Uterus (tissue), 4 donors: ENCODE measurements at places on chromosomes 3 and 15.

DNA sequence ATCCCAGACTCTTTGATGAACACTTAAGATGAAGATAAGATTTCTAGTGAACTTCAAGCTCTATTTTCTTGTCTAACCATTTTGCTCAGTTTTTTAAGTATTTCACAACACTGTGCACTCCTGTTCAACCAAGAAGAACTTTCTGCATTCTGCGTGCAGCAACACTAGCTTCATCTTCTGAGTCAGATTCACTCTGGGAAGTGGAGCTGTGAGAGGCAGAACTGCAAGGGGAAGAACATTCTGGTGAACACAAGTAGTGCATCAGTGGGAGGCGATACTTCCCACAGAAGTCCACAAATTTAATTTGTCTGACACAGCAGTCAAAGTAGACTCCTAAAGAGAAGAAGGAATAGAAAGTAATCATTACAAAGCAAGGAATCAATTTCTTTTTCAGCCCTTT, 18.1 kb downstream of the LRRC58 start:
- H3K27me3 ChIP-seq = no peaks in the 10 kb centered on the region
- H3K4me1 ChIP-seq = no peaks in the 10 kb centered on the region
- DNase-seq = no peak
- no peak overlapping the region for H3K4me3 ChIP-seq

- H3K27ac ChIP-seq = no peak overlapping the region
- no peaks in the 10 kb centered on the region for H3K4me1 ChIP-seq
- H3K36me3 ChIP-seq = no peaks in the 10 kb centered on the region
- no peaks in the 10 kb centered on the region for H3K27me3 ChIP-seq
- DNase-seq = no peak
Observed at GRCh38 chr15:63380151-63380807, 1.4 kb downstream of the CA12 start.

DNA sequence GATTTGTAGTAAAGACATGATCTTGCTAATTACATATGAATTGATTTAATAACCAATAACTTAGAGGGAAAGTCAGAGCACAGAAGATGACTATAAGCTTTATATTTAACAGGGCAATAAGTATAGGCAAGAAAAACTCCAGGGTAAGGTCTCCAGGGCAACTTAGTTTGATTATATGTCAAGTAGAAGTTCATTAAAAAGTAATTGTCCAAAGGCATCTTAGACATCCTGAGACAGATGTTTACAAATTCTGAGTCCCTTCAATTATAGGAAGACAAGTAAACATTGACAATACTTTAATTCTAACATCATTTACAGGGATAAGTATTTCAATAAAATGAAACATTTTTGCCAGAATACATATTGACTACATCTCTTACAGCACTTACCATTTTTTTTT, 416.0 kb downstream of the RAP2B start:
- no peaks in the 10 kb centered on the region for H3K36me3 ChIP-seq
- H3K4me1 ChIP-seq = no peaks in the 10 kb centered on the region
- DNase-seq = no peak

- no peak overlapping the region for H3K27ac ChIP-seq
- H3K4me1 ChIP-seq = no peaks in the 10 kb centered on the region
- no peaks in the 10 kb centered on the region for H3K27me3 ChIP-seq
- peak; percentile 46 for DNase-seq
- no peaks in the 10 kb centered on the region for H3K36me3 ChIP-seq
Observed at GRCh38 chr3:72661115-72661457, 187.2 kb downstream of the SHQ1 start.

DNA sequence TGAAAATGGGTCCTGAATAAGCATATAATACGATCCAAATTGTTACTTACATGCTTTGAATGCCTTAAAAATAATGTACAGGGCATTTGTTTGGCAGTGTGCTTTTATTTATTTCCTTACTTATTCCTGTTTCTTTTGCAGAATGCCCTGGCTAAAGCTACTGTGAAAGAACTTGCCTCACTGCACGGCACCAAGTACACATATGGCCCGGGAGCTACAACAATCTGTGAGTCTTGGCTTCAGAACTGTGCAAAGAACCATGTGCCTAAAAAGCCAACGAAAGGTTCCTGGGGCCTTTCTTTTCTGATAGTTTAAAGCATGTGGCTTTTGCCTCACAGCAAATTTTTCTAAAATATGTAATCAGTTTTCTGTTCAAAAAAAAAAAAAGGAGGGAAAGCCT, 7.8 kb upstream of the CPA3 start:
- H3K36me3 ChIP-seq = no peaks in the 10 kb centered on the region
- no peaks in the 10 kb centered on the region for H3K4me1 ChIP-seq
- no peak overlapping the region for H3K27ac ChIP-seq
- DNase-seq = no peak
- H3K4me3 ChIP-seq = no peak overlapping the region

DNA sequence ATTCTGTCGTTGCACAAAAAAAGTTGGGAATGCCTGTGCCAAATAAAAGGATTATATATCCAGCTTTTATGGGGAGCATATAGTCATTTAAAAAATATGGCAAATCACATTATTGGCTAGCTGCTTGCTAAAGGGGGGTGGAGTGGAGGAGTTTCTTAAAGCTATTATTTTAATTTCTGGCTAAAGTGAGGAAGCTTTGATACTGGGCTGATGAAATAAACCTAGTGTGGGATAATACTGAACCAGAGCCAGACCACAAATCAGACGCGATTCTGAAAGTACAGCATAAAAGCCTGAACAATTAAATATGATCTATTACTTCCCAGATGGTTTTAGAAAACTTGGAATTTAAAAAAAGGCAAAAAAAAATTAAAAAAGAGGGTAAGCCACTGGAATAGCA, 14.4 kb downstream of the POLR2M start:
- H3K27me3 ChIP-seq = no peaks in the 10 kb centered on the region
- H3K36me3 ChIP-seq = no peaks in the 10 kb centered on the region
- DNase-seq = no peak
- H3K4me1 ChIP-seq = no peaks in the 10 kb centered on the region
- peak overlapping the region; percentile 61 for H3K27ac ChIP-seq
- no peak overlapping the region for H3K4me3 ChIP-seq

DNA sequence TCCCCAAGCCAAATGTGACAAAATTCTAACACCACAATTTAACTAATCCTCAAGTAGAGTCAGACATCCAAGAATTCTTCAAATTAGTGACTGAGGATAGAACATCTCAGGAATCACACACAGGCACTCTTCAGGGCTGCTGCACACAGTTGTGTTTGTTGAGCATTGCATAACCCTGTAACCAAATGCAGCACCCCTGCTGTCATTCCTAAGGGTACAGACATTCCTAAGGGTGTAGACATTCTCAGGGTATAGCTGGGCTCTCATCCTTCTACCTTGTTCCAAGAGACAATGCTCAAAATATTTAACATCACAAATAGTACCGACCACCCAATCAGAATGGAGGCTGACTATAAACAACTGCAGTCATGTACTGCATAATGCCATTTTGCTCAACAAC, 107.1 kb upstream of the UBE2E2 start:
- H3K27ac ChIP-seq = no peak overlapping the region
- H3K4me1 ChIP-seq = no peaks in the 10 kb centered on the region
- no peak for DNase-seq
- H3K27me3 ChIP-seq = no peaks in the 10 kb centered on the region

- H3K27me3 ChIP-seq = no peaks in the 10 kb centered on the region
- no peak overlapping the region for H3K27ac ChIP-seq
- DNase-seq = no peak
- H3K4me1 ChIP-seq = no peaks in the 10 kb centered on the region
Observed at GRCh38 chr3:156761713-156762451, 64.3 kb upstream of the LEKR1 start.

DNA sequence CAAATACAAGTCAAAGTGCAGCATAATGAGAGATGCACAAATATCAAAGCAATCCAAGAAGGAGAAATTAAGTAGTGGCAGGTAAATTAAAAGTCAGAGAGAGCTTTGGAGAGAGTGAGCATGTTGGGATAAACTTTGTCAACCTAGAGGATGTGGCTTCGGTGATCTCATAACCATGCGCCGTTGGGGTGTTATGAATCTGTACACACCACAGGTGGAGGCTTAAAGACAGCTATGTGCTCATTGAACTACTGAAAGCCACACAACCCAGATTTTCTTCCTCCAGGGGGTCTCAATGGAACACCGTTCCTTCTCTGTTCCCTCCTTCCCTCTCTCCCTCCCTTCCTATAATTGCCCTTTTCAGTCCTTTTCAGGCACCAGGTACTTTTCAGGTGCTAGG, 52.0 kb downstream of the SUCNR1 start:
- no peak overlapping the region for H3K27ac ChIP-seq
- no peak for DNase-seq
- no peak overlapping the region for H3K4me3 ChIP-seq
- H3K36me3 ChIP-seq = no peaks in the 10 kb centered on the region
- no peaks in the 10 kb centered on the region for H3K4me1 ChIP-seq
- H3K27me3 ChIP-seq = no peaks in the 10 kb centered on the region

GRCh38 chr3:173650596-173650995, 253.1 kb downstream of the NLGN1 start:
- no peak overlapping the region for H3K4me3 ChIP-seq
- DNase-seq = no peak
- H3K4me1 ChIP-seq = no peaks in the 10 kb centered on the region
- no peaks in the 10 kb centered on the region for H3K36me3 ChIP-seq

GRCh38 chr15:93358166-93359059, 269.4 kb upstream of the RGMA start:
- H3K4me1 ChIP-seq = no peaks in the 10 kb centered on the region
- DNase-seq = no peak
- H3K27ac ChIP-seq = no peak overlapping the region
- H3K27me3 ChIP-seq = no peaks in the 10 kb centered on the region
- no peak overlapping the region for H3K4me3 ChIP-seq

DNA sequence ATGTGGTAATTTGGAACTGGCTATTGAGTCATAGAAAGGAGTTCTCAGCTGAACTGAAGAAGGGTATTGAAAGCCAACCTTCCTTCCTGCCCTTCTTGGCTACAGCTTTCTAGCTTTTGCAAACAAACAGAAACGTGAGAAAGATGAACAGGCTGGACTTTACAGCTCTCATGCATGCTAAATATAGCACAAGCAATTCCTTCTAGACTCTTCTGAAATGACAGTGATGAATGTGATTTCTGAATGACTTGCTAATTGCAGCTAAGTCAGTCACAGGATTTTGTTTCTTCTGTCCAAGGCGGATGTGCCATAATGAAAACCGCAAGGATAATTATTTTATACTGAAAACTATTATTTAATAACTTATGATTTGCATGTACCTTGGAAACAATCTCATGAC, 36.3 kb downstream of the BCHE start:
- no peak for DNase-seq
- no peaks in the 10 kb centered on the region for H3K4me1 ChIP-seq
- H3K4me3 ChIP-seq = no peak overlapping the region
- no peak overlapping the region for H3K27ac ChIP-seq
- H3K36me3 ChIP-seq = no peaks in the 10 kb centered on the region
- no peaks in the 10 kb centered on the region for H3K27me3 ChIP-seq

GRCh38 chr15:39969002-39969394, 35.1 kb downstream of the EIF2AK4 start:
- DNase-seq = no peak
- H3K27ac ChIP-seq = no peak overlapping the region
- no peaks in the 10 kb centered on the region for H3K4me1 ChIP-seq
- no peaks in the 10 kb centered on the region for H3K27me3 ChIP-seq
- H3K36me3 ChIP-seq = no peaks in the 10 kb centered on the region

- no peak overlapping the region for H3K4me3 ChIP-seq
- DNase-seq = no peak
- no peaks in the 10 kb centered on the region for H3K36me3 ChIP-seq
- H3K27me3 ChIP-seq = no peaks in the 10 kb centered on the region
Observed at GRCh38 chr15:71666763-71667620, 143.4 kb upstream of the NR2E3 start.

GRCh38 chr15:48470096-48470495, 138.9 kb downstream of the DUT start:
- H3K27ac ChIP-seq = no peak overlapping the region
- H3K36me3 ChIP-seq = no peaks in the 10 kb centered on the region
- no peak overlapping the region for H3K4me3 ChIP-seq
- no peaks in the 10 kb centered on the region for H3K4me1 ChIP-seq

- no peak for DNase-seq
- no peaks in the 10 kb centered on the region for H3K27me3 ChIP-seq
- H3K4me1 ChIP-seq = no peaks in the 10 kb centered on the region
- H3K4me3 ChIP-seq = no peak overlapping the region
- no peak overlapping the region for H3K27ac ChIP-seq
- no peaks in the 10 kb centered on the region for H3K36me3 ChIP-seq
Observed at GRCh38 chr3:141385406-141386125, 17.3 kb downstream of the ZBTB38 start.

GRCh38 chr15:90988296-90988695, 6.0 kb downstream of the PRC1 start:
- H3K4me1 ChIP-seq = no peaks in the 10 kb centered on the region
- no peak overlapping the region for H3K4me3 ChIP-seq
- DNase-seq = no peak
- no peak overlapping the region for H3K27ac ChIP-seq
- H3K36me3 ChIP-seq = no peaks in the 10 kb centered on the region
- H3K27me3 ChIP-seq = no peaks in the 10 kb centered on the region

GRCh38 chr3:122066331-122067213, 11.4 kb downstream of the CD86 start:
- no peaks in the 10 kb centered on the region for H3K4me1 ChIP-seq
- no peak overlapping the region for H3K4me3 ChIP-seq
- H3K27me3 ChIP-seq = no peaks in the 10 kb centered on the region
- DNase-seq = no peak
- H3K27ac ChIP-seq = no peak overlapping the region
- H3K36me3 ChIP-seq = no peaks in the 10 kb centered on the region

DNA sequence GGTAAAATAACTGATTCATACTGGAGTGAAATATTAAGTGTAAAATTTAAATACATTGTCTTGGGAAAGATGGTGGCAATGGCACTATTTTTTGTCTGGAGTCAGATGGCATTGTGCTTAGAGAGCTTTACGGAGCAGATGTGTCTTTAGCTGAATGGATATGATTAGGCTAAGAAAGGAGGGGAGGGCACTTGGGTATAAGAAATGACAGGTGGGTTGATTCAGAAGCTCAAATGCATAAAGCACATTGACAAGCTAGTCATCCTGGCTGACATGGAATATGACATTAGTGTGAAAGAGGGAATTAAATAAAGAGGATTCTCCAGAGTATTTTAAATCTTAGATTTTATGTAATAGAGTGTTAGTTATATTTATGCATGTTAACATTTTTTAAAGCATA, 570.1 kb upstream of the CBLB start:
- no peak for DNase-seq
- H3K4me1 ChIP-seq = no peaks in the 10 kb centered on the region
- no peak overlapping the region for H3K27ac ChIP-seq
- no peak overlapping the region for H3K4me3 ChIP-seq
- H3K36me3 ChIP-seq = no peaks in the 10 kb centered on the region

GRCh38 chr3:8987645-8988383, 24.5 kb upstream of the RAD18 start:
- no peak overlapping the region for H3K4me3 ChIP-seq
- H3K27ac ChIP-seq = no peak overlapping the region
- no peaks in the 10 kb centered on the region for H3K27me3 ChIP-seq
- H3K36me3 ChIP-seq = no peaks in the 10 kb centered on the region
- H3K4me1 ChIP-seq = no peaks in the 10 kb centered on the region

- no peak for DNase-seq
- no peaks in the 10 kb centered on the region for H3K36me3 ChIP-seq
- no peaks in the 10 kb centered on the region for H3K4me1 ChIP-seq
- H3K27me3 ChIP-seq = no peaks in the 10 kb centered on the region
- H3K4me3 ChIP-seq = no peak overlapping the region
Observed at GRCh38 chr3:149441642-149442041, 32.9 kb upstream of the TM4SF4 start.

- H3K27me3 ChIP-seq = no peaks in the 10 kb centered on the region
- H3K4me1 ChIP-seq = no peaks in the 10 kb centered on the region
- H3K36me3 ChIP-seq = no peaks in the 10 kb centered on the region
- H3K27ac ChIP-seq = no peak overlapping the region
Observed at GRCh38 chr3:69893274-69893673, 106.3 kb upstream of the SAMMSON start.
